ENCODE measurements at places on chromosomes 13 and 19.

GRCh38 chr19:34985249-34986022 is 14.7 kb upstream of the GRAMD1A start:
- no peak for DNase-seq

DNA sequence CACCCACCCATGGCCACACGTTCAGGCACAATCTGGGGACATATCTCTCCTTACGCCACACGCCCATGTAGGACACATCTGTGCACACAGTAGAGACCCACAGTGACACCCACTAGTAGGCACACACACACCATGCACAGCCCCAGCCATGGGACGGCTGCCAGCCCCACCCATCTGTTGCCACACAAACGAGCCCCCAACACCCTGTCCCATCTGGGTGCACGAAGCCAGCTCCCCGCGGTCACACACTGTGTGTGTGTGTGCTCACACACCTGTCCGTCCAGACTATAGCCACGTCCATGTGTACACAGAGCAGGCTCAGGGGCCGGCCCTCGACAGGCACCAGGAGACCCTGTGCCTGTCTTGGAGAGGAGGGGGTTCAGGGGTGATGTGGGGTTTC is 10.6 kb downstream of the ERFL start:
- DNase-seq, result no peak

GRCh38 chr13:22770891-22771290 is 409.9 kb upstream of the SGCG start:
- DNase-seq, result no peak

DNA sequence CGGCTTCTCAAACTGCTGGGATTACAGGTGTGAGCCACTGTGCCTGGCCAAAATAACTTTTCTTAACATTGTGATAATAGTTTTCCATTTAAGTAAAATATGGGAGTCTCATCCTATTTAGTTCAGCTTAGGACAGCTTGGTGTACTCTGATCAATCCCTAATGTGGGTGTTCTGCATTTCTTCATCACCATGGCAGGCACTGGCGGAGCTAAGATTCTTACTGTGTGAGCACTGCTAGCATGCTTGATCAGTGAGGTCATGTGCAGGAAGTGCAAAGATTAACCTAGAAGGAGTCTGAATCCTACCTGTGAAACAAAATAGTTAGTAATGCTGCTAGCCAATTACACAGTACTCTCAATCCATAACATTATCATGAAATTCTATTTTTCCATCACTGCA is 1684.2 kb upstream of the SLC10A2 start:
- no peak for DNase-seq

GRCh38 chr13:52411629-52412028 is 5.7 kb upstream of the THSD1 start:
- no peak for DNase-seq

GRCh38 chr19:10104665-10105508 is 1.3 kb upstream of the PPAN start:
- DNase-seq, result peak; percentile 90
